T-helper 2 cell treated with Interferon-gamma antibody and Interleukin-4, amounts not matched to agents 100 ng/mL and 5 ng/mL, for 36 hours (primary cell): ENCODE measurements at places on chromosomes 11 and 22. TPM values are rescaled to one million over a fixed set of nuclear protein-coding genes. Genes with fewer than 3 reads are reported as not detected.

SART1 gene
- 88.8 and 96.5 TPM in 2 replicates for total RNA-seq

TSSK2 gene
- total RNA-seq = not detected in 2 replicates

MAPK8IP2 gene
- 0.25 and 0.30 TPM in 2 replicates for total RNA-seq

RFPL3 gene
- total RNA-seq = not detected in 2 replicates

SMCO4 gene
- total RNA-seq = 51.3 and 52.1 TPM in 2 replicates

RAB38 gene
- total RNA-seq = 1.1 and 1.6 TPM in 2 replicates

CARNS1 gene
- total RNA-seq = 0.14 and 0.86 TPM in 2 replicates

TSGA10IP gene
- not detected in 2 replicates for total RNA-seq

KCNJ4 gene
- not detected in 2 replicates for total RNA-seq

MPPED2 gene
- total RNA-seq = not detected in 2 replicates

RFPL1 gene
- total RNA-seq = 0.11 TPM in 1 of 2 replicates, not detected in the other

MIAT gene
- total RNA-seq = 47.8 and 50.1 TPM in 2 replicates

TESMIN gene
- total RNA-seq = 7.6 and 11.0 TPM in 2 replicates

WNT7B gene
- total RNA-seq = not detected in 2 replicates

RAB36 gene
- 0.20 TPM in 1 of 2 replicates, not detected in the other for total RNA-seq

PIH1D2 gene
- 0.43 and 0.59 TPM in 2 replicates for total RNA-seq

C11orf68 gene
- total RNA-seq = 21.9 and 24.2 TPM in 2 replicates

DLG2 gene
- total RNA-seq = 0.61 and 1.0 TPM in 2 replicates

FXYD2 gene
- total RNA-seq = 0.84 and 1.3 TPM in 2 replicates

KBTBD3 gene
- 5.4 and 6.1 TPM in 2 replicates for total RNA-seq

NAALAD2 gene
- not detected in 2 replicates for total RNA-seq

DEPDC7 gene
- total RNA-seq = 0.68 and 1.2 TPM in 2 replicates

MYRF gene
- 1.2 and 1.3 TPM in 2 replicates for total RNA-seq

OR8A1 gene
- total RNA-seq = not detected in 2 replicates

BTBD18 gene
- not detected in 2 replicates for total RNA-seq

APLNR gene
- total RNA-seq = not detected in 2 replicates

APOL4 gene
- total RNA-seq = 0.98 and 1.8 TPM in 2 replicates

RASD2 gene
- total RNA-seq = not detected in 2 replicates

RIMBP3C gene
- total RNA-seq = 0.50 and 0.59 TPM in 2 replicates

PDGFD gene
- not detected in 2 replicates for total RNA-seq

YPEL4 gene
- 0.25 and 0.48 TPM in 2 replicates for total RNA-seq

CLDN5 gene
- total RNA-seq = 0.16 and 0.30 TPM in 2 replicates

OR51B5 gene
- not detected in 2 replicates for total RNA-seq

CHRDL2 gene
- total RNA-seq = not detected in 2 replicates

SERPING1 gene
- not detected in 2 replicates for total RNA-seq

TENM4 gene
- total RNA-seq = not detected in 2 replicates

TREH gene
- total RNA-seq = not detected in 2 replicates

WBP2NL gene
- 2.0 and 3.3 TPM in 2 replicates for total RNA-seq

AGBL2 gene
- total RNA-seq = 5.1 and 5.2 TPM in 2 replicates
